H1 (cell line): ENCODE measurements at places on chromosomes 7 and 10.

GRCh38 chr10:126849646-126850045, 55.6 kb upstream of the DOCK1 start:
- no peak overlapping the region for H3K27ac ChIP-seq
- no peaks in the 10 kb centered on the region for H3K36me3 ChIP-seq
- no peak overlapping the region for H3K4me3 ChIP-seq
- no peaks in the 10 kb centered on the region; the same call in 1 of the 2 replicates for H3K4me1 ChIP-seq
- no peaks in the 10 kb centered on the region for H3K27me3 ChIP-seq
- DNase-seq = no peak

GRCh38 chr7:99374111-99375064, at the start of gene ARPC1B:
TSS of gene ARPC1B (plus strand) at chr7:99374730. CDS start at chr7:99385715, 10,985 bp downstream.
- H3K4me1 ChIP-seq = peaks cover 2% of the 10 kb centered on the region; the same call in 1 of the 2 replicates
- no peak for DNase-seq
- H3K4me3 ChIP-seq = peak within 1 kb of the TSS; percentile 65
- H3K27me3 ChIP-seq = no peaks in the 10 kb centered on the region
- H3K36me3 ChIP-seq = peaks cover 3% of the 10 kb centered on the region; the same call in 1 of the 2 replicates

GRCh38 chr10:5910323-5911100, 20.5 kb downstream of the FBH1 start:
- H3K27ac ChIP-seq = no peak overlapping the region
- no peaks in the 10 kb centered on the region for H3K27me3 ChIP-seq
- peaks cover 67% of the 10 kb centered on the region for H3K36me3 ChIP-seq
- H3K4me1 ChIP-seq = no peaks in the 10 kb centered on the region
- DNase-seq = no peak

DNA sequence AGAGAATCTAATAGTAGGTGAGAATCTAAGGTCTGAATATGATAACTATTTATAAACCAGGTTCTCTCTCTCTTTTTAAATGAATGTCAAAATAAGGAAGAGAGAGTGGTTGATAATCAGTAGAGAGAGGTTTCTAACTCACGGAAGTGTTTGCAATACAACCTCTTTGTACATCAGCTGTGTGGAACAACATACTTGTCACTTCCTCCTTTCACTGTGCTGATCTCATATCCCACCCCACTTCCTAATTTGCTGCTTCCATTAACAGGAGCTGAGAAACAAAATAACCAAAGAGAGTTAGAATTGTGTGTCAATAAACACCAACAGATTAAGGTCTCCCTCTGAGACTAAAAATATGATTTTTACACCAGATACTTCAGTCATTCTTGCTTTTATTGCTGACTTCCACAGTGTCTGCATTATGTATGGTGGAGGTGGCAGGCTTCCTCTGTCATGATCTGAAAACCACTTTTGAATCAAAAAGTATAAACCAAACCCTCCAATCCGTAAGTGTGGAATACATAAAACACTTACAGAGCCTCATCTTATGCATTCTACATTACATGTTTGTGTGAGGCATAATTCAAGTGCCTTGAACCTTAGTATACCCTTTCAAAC, 25.0 kb downstream of the CACUL1 start:
- no peaks in the 10 kb centered on the region; the same call in none of the 2 replicates for H3K4me1 ChIP-seq
- no peak overlapping the region for H3K27ac ChIP-seq
- DNase-seq = no peak
- H3K36me3 ChIP-seq = no peaks in the 10 kb centered on the region

DNA sequence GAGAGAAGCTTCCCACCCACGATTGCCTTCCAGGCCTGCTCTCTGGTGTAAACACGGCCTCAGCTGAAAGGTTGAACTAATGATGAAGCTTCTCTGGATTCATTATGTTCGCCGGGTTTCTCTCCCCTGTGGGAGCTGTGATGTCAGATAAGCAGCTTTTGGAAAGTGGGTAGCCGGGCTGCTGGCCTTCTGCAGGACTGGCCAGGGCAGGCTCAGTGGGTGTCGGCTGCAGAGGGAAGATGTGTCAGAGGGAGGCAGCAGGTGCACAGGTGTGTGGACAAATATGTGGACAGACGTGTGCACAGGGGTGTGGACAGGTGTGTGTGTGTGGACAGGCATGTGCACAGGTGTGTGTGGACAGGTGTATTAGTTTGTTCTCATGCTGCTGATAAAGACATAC, 28.5 kb upstream of the PSMG3 start:
- DNase-seq = no peak
- no peaks in the 10 kb centered on the region for H3K36me3 ChIP-seq
- no peak overlapping the region for H3K27ac ChIP-seq
- no peak overlapping the region for H3K4me3 ChIP-seq
- no peaks in the 10 kb centered on the region for H3K4me1 ChIP-seq

DNA sequence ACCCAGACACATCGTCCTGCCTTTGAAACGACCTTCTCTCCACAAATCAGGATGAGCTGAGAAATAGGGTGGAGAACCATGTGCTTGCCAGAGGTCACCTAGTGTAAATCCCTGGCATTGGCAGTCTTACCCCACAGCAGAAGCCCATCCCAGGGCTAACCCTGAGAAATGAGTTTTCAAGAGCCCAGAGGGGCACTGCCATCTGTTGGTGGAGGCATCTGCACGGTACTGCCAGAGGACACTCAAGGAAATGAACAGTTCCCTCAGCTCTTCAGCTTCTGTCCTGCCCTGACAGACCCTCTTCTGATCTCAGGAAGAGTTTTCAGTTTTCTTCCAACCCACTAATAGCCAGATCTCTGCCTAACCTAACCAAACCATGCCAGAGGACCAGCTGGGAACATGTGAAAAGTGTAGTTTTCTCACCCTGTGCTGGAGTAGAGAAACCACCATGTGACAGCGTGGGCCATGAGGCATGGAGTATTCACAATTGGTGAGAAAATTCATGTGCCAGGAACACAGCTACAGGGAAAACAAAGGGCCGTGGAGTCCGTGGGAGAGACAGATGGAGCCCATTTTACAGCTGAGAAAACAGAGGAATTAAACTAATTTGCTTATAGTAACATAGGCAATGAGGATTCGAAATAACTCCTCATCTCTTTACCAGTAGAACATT, 37.7 kb upstream of the ITPRID1 start:
- DNase-seq = no peak
- H3K36me3 ChIP-seq = no peaks in the 10 kb centered on the region
- H3K27ac ChIP-seq = no peak overlapping the region
- no peaks in the 10 kb centered on the region for H3K27me3 ChIP-seq
- H3K4me1 ChIP-seq = peaks cover 5% of the 10 kb centered on the region

- no peak for DNase-seq
- no peaks in the 10 kb centered on the region for H3K27me3 ChIP-seq
- no peak overlapping the region for H3K27ac ChIP-seq
Observed at GRCh38 chr7:77447616-77448015, 31.5 kb upstream of the GSAP start.

GRCh38 chr7:26560526-26561256, 269.0 kb downstream of the SNX10 start:
- no peaks in the 10 kb centered on the region for H3K27me3 ChIP-seq
- peaks cover 3% of the 10 kb centered on the region; the same call in 1 of the 2 replicates for H3K4me1 ChIP-seq
- no peak overlapping the region for H3K4me3 ChIP-seq

GRCh38 chr7:988426-988911, 5.5 kb downstream of the CYP2W1 start:
- DNase-seq = no peak
- H3K36me3 ChIP-seq = no peaks in the 10 kb centered on the region
- no peaks in the 10 kb centered on the region for H3K27me3 ChIP-seq
- no peak overlapping the region for H3K27ac ChIP-seq
- H3K4me1 ChIP-seq = peaks cover 6% of the 10 kb centered on the region

- H3K4me1 ChIP-seq = no peaks in the 10 kb centered on the region
- no peak overlapping the region for H3K4me3 ChIP-seq
- peaks cover 10% of the 10 kb centered on the region; the same call in 1 of the 2 replicates for H3K27me3 ChIP-seq
- DNase-seq = no peak
- no peaks in the 10 kb centered on the region for H3K36me3 ChIP-seq
Observed at GRCh38 chr7:158345731-158346130, 241.9 kb downstream of the PTPRN2 start.

DNA sequence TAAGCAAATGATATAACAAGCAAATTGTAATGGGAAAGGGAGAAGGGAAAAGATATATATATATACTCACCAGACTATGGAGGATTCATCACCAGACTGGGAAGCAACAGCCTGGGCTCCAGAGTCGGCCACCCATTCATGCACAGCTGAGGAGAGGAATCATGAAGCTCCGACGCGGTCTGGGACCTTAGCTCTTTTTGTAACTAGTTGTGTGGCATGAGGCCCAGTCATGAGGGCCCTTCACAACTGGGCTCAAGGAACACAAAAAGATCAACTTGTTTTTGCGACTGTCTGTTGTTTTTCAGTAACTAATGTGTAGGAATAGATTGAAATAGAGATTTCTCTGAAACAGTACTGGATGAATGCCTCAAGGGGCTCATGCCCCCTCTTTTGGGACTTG, 911.2 kb downstream of the TYW1 start:
- H3K27me3 ChIP-seq = no peaks in the 10 kb centered on the region
- no peaks in the 10 kb centered on the region for H3K36me3 ChIP-seq
- no peak overlapping the region for H3K4me3 ChIP-seq

DNA sequence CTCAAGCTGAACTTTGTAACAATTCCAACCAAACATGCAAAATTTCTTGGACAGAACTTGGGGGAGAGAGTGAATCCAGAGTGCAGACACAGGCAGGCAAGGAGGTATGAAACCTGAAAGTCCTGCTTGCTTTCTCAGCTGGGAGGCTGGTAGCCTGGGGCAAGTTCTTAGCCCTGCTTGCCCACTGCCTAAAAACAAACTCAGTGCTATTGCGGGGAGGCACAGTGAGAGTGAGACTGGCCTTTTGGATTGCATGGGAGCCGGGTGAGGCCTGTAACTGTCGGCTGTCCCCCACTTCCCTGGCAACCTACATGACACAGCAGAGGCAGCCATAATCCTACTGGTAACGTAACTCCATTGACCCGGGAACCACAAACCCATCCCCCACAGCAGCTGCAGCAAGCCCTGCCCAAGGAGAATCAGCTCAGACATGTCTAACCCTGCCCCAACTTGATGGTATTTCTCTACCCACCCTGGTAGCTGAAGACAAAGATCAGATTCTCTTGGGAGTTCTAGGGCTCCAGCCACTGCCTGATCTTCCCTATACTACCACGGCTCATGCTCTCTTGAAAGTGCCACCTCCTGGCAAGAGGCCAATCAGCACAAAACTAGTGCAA, 663.6 kb downstream of the GRM8 start:
- no peaks in the 10 kb centered on the region for H3K4me1 ChIP-seq
- H3K27me3 ChIP-seq = no peaks in the 10 kb centered on the region
- no peaks in the 10 kb centered on the region for H3K36me3 ChIP-seq
- H3K4me3 ChIP-seq = no peak overlapping the region

- H3K27ac ChIP-seq = no peak overlapping the region
- H3K4me1 ChIP-seq = no peaks in the 10 kb centered on the region
- DNase-seq = no peak
- no peaks in the 10 kb centered on the region for H3K27me3 ChIP-seq
- H3K36me3 ChIP-seq = no peaks in the 10 kb centered on the region
- H3K4me3 ChIP-seq = no peak overlapping the region
Observed at GRCh38 chr7:68623030-68623429, 975.2 kb upstream of the AUTS2 start.

- H3K4me1 ChIP-seq = no peaks in the 10 kb centered on the region
- H3K4me3 ChIP-seq = no peak overlapping the region
- no peaks in the 10 kb centered on the region for H3K27me3 ChIP-seq
- DNase-seq = no peak
Observed at GRCh38 chr7:30511973-30512662, 7.5 kb upstream of the GGCT start.

DNA sequence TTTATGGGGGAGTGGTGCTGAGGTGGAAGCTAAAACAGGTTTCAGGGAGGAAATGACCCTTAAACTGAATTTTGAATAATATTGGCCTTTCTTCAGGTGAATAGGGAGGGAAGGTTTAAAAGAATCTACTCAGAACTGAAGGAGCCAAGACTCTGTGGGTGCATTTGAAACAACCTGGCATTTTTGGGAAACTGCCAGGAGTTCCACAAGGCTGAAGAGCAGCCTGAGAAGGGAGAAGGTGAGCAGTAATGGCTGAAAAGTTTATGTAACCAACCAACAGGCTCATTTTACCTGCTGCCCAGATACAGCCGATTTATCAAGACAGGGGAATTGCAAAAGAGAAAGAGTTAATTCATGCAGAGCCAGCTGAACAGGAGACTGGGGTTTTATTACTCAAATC, 4.0 kb upstream of the PANK1 start:
- peaks cover 10% of the 10 kb centered on the region; the same call in 1 of the 2 replicates for H3K4me1 ChIP-seq
- no peaks in the 10 kb centered on the region for H3K27me3 ChIP-seq
- no peak for DNase-seq
- H3K36me3 ChIP-seq = no peaks in the 10 kb centered on the region

DNA sequence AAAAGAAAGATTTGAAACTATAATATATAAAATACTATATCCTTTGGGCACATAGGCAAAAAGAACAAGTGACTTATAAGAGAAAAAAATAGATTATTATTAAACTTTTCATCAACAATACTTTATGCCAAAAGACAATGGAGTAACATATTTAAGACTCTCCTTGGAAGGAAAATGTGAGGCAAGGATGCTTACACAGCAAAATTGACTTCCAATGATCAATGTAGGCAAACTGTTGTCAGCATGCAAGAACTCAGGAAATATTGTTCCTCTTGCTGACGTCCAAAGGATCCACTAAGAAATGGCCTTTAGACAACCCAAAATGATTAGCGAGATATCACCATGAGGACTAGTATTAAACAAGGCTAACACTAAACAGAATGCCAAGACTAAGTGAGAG, 22.9 kb upstream of the LMOD2 start:
- no peaks in the 10 kb centered on the region; the same call in 1 of the 2 replicates for H3K4me1 ChIP-seq
- no peak overlapping the region for H3K4me3 ChIP-seq
- no peak for DNase-seq
- no peaks in the 10 kb centered on the region for H3K27me3 ChIP-seq

DNA sequence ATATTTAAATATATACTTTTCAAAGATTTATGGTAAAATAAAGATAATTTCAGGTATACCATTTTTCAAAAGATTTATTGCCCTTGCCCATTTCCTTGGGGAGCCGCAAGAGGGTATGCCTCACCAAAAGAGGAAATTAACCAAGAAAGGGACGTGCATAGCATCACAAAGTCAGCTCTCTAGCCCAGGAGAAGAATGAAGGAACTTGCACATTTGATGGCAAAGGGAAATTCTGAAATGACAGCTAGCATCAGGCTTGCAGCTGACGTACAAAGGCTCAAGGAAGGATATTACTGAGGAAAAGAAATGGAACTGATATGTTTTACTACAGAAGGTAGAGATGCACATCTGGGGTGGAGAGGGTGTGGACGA, 93.6 kb upstream of the RSU1 start:
- no peaks in the 10 kb centered on the region for H3K4me1 ChIP-seq
- H3K4me3 ChIP-seq = no peak overlapping the region

DNA sequence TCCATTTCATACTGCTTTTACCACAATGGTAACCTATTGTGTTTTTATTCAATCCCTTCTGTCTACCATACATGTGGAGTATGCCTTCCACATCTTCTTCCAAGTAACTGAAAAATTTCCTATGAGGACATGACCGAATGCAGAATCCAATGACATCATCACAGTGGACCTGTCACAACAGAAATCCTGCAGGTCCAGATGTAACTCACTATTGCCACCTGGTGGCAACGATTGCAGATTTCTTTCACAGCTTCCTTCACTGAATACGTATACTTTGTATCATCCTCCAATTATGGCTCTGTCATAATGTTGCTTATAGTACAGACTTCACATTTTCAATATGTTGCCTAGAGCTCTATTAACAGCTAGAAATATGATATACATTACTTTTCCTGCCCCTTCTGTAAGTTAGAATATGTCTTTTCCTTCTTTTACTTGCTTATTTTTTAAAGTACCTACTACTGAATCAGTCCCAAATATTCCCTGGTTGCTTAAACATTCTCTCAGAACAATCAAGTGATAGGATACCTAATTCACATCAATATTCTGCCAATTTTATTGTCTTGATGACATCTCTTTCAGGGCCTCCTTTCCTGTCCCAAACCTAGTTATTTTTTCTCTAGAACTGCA, 45.4 kb downstream of the SLC13A1 start:
- H3K27me3 ChIP-seq = no peaks in the 10 kb centered on the region
- no peak overlapping the region for H3K4me3 ChIP-seq
- H3K36me3 ChIP-seq = no peaks in the 10 kb centered on the region
- DNase-seq = peak; percentile 34
- no peak overlapping the region for H3K27ac ChIP-seq
